Neural crest cell (in vitro differentiated cells): ENCODE measurements at places on chromosomes 7 and 10. TPM values are rescaled to one million over a fixed set of nuclear protein-coding genes. Genes with fewer than 3 reads are reported as not detected.

ZNF25 gene
- total RNA-seq: 5.8 and 6.1 TPM in 2 replicates

CPA2 gene
- total RNA-seq: 0.55 and 1.2 TPM in 2 replicates

CALML3 gene
- not detected in 2 replicates for total RNA-seq

BZW2 gene
- 98.2 and 108 TPM in 2 replicates for total RNA-seq

LRRC4 gene
- 67.5 and 67.6 TPM in 2 replicates for total RNA-seq

GHRHR gene
- 0.84 TPM in 1 of 2 replicates, not detected in the other for total RNA-seq

TAS2R38 gene
- not detected in 2 replicates for total RNA-seq

HOXA9 gene
- 9.0 and 10.0 TPM in 2 replicates for total RNA-seq

- no peaks in the 10 kb centered on the region for H3K27me3 ChIP-seq
- H3K4me3 ChIP-seq: no peak overlapping the region
- no peak overlapping the region for H3K27ac ChIP-seq
- no peaks in the 10 kb centered on the region for H3K36me3 ChIP-seq
Measured at GRCh38 chr7:115869190-115869589, 161.4 kb downstream of the TFEC start.

DNA sequence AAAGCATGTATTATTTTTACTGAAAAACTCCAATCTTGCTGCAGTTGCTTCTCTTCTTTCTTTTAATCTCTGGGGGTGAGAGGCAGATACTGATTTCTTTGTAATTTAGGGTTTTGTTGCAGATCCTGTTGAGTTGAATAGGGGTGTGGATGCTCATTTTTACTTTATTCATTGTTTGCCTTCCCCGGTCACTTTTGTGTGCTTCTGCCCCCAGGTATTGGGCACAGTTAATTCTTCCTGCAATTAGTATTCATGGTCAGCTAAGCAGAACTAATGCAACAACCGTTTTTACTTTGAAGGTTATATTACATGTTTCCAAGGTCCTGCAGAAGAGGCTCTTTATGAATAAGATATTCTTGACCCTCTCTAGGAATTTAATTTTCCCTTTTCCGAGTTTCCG is 96.4 kb downstream of the BUB3 start:
- no peak for DNase-seq
- no peaks in the 10 kb centered on the region for H3K36me3 ChIP-seq
- no peak overlapping the region for H3K4me3 ChIP-seq
- no peaks in the 10 kb centered on the region for H3K27me3 ChIP-seq

DNA sequence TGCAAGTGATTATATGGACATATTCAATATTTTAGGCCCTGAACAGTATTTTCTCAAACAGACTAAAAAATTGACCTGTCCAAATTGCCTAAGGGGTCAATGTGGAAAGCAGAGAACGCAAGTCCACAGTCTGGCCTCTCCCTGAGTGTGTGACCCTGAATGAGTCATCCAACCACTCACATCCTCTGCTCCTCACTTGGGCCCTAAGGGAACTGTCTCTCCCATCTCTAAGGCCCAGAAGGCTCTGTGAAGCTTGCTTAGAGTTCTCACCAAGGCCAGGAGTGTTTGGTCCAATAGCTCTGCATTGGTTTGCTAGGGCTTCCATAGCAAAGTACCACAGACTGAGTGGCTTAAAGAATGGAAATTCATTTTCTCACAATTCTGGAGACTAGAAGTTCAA is 155.1 kb downstream of the LSM5 start:
- H3K4me1 ChIP-seq: no peaks in the 10 kb centered on the region
- no peak overlapping the region for H3K27ac ChIP-seq

DNA sequence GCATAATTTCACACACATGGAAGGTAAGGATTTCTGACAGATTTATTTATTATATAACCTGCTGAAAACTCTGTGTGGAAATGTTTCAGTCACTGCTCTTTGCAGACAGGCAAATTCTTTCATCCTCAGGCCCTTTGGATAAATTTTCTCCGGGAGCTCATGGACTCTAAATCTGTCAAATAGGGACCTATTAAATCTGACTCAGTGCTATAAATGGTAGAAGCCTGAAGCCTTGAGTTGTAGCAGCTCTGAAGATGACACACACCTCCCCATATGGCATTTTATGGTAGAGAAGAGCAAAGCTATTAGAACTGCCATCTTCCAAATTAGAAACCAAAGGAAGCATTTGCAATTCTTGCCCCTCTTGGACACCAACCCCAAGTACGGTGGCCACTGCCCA is 808.7 kb downstream of the XPNPEP1 start:
- DNase-seq: no peak
- H3K36me3 ChIP-seq: peaks cover 2% of the 10 kb centered on the region
- H3K4me1 ChIP-seq: no peaks in the 10 kb centered on the region
- no peak overlapping the region for H3K27ac ChIP-seq
- no peak overlapping the region for H3K4me3 ChIP-seq

GRCh38 chr10:118278649-118279048 is 63.5 kb downstream of the FAM204A start:
- H3K36me3 ChIP-seq: no peaks in the 10 kb centered on the region
- H3K4me1 ChIP-seq: no peaks in the 10 kb centered on the region
- DNase-seq: no peak
- H3K27me3 ChIP-seq: no peaks in the 10 kb centered on the region

GRCh38 chr7:70498232-70498992 is 633.5 kb upstream of the GALNT17 start:
- H3K4me1 ChIP-seq: no peaks in the 10 kb centered on the region
- no peaks in the 10 kb centered on the region for H3K36me3 ChIP-seq
- no peak for DNase-seq
- H3K4me3 ChIP-seq: no peak overlapping the region
- no peaks in the 10 kb centered on the region for H3K27me3 ChIP-seq

DNA sequence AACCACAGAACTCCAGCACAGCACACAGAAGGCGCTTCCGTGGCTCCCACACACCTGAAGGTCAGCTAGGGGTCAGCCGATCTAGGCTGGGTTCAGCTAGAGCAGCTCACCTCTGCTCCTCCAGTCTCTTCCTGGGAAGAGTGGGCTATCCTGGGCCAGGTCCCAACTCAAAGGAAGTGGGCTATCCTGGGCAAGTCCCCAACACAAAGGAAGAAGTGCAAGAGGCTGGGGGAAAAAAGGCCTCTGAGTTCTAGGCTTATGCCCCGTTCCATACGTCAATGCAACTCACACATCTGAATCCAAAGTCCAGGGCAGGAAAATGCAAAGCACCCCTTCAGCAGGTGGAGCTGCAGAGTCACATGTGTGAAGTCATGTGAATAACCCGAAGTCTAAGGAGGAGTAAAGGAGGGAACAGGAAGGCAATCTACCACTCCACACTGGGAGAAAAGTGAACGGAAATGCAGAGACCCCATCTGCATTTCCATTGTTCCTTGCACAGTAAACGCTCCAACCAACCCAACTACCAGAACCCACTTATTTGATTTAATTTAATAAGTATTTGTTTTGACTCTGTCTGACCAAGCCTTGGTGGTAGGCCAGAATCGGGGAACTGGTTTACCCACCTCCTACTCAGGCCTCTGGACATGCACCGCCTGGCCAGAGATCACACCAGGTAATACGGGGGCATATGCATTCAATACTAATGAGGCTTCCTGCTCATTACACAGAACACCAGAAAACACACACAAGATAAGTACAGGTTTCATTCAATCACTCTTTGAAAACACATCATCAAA is 95.5 kb upstream of the RNF32 start:
- H3K36me3 ChIP-seq: peaks cover 6% of the 10 kb centered on the region
- no peaks in the 10 kb centered on the region for H3K27me3 ChIP-seq
- H3K27ac ChIP-seq: no peak overlapping the region
- H3K4me1 ChIP-seq: peaks cover 4% of the 10 kb centered on the region
- no peak for DNase-seq

- DNase-seq: no peak
- H3K36me3 ChIP-seq: no peaks in the 10 kb centered on the region
- no peak overlapping the region for H3K4me3 ChIP-seq
- H3K27ac ChIP-seq: no peak overlapping the region
- H3K4me1 ChIP-seq: no peaks in the 10 kb centered on the region
Measured at GRCh38 chr10:108975459-108976058, 947.8 kb downstream of the XPNPEP1 start.

DNA sequence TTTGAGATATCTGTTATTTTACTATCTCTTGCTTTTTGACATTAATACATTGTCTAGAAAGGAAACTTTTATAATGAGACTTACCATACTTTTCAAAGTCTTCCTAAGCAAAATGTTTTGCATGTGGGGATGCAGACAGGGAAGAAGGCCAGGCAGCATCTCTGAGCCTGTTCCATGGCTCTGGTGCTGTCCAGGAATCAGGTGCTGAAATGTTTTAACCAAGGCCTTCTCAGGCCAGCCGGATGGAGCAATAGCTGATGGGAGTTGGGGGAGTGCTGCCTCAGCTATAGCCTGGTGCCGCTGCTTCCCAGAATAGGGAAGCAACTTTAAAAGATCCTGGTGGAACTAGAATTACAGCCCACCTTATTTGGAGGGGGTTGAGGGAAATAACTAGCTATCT is 38.5 kb downstream of the CRTAC1 start:
- no peaks in the 10 kb centered on the region for H3K36me3 ChIP-seq
- no peak overlapping the region for H3K27ac ChIP-seq
- no peaks in the 10 kb centered on the region for H3K4me1 ChIP-seq
- peak; percentile 41 for DNase-seq
- no peak overlapping the region for H3K4me3 ChIP-seq

- DNase-seq: no peak
- no peaks in the 10 kb centered on the region for H3K27me3 ChIP-seq
- no peak overlapping the region for H3K4me3 ChIP-seq
- peaks cover 11% of the 10 kb centered on the region for H3K4me1 ChIP-seq
- H3K27ac ChIP-seq: no peak overlapping the region
- H3K36me3 ChIP-seq: peaks cover 11% of the 10 kb centered on the region
Measured at GRCh38 chr10:62926407-62926806, 110.2 kb upstream of the EGR2 start.
